ENCODE measurements at places on chromosomes 7 and 10.
A peak's percentile ranks its signal among the peaks of the same experiment; 100 is the strongest.

DNA sequence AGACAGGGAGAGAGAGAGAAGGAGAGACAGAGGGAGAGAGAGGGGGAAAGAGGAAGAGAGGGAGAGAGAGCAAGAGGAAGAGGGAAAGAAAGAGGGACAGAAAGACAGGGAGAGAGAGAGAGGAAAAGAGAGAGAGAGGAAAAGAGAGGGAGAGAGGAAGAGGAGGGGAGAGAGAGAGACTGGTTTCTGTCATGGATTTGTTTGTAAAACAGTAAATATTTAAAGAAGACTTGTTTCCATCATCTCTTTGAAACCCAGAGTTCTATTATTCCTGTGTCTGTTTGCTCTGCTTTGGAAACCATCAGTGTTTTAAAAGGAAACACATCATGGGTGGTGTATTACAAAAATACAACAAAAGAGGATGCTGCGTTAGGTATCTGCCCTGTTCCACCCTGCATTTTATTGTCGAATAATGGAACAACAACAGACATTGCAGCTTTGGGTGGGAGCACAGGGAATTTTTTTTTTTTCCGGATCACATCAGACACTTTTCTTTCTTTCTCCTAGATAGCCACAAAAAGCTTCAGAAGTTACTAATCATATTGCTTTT lies 150.7 kb upstream of the RSU1 start:
- no peak for DNase-seq

DNA sequence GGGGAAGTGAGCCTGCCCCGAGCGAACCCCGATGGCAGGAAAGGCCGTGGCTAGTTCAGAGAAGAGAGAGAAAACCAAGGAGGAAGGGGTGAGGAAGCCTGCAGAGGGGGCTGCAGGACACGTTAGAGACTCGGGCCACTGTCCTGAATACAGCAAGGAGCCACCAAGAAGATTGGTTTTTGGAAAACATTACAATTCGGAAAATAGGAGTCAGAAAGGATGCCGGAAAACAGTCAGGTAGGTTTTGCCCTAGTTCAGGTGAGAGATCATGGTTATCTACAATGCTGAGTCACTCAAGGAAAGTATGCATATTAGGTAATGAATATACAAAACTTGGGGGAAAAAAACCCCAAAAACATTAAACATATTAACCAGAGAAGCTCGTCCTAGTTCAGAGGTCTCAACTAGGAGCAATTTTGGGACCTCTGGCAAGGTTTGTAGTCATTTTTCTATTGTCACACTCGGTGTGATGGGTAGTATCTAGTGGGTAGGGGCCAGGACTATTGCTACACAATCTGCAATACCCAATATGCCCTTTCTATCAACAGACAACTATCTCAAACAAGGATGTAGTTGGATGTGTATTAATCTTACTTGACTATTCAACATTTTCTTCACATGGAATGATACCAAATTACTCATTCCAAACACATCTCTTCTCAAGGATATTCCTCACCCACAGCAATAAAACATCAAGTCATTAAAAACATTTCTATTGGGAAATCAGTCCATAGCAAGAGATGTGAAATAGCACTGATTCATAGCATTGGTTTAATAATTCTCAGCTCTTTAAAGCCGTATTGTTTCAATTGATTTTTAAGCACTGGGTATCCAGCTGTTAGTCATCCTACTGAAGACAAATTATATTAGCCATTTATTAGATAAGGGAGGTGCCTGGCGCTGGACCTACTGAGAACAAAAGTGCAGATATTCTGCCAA lies 74.4 kb upstream of the RSU1 start:
- peak; percentile 58 for DNase-seq

DNA sequence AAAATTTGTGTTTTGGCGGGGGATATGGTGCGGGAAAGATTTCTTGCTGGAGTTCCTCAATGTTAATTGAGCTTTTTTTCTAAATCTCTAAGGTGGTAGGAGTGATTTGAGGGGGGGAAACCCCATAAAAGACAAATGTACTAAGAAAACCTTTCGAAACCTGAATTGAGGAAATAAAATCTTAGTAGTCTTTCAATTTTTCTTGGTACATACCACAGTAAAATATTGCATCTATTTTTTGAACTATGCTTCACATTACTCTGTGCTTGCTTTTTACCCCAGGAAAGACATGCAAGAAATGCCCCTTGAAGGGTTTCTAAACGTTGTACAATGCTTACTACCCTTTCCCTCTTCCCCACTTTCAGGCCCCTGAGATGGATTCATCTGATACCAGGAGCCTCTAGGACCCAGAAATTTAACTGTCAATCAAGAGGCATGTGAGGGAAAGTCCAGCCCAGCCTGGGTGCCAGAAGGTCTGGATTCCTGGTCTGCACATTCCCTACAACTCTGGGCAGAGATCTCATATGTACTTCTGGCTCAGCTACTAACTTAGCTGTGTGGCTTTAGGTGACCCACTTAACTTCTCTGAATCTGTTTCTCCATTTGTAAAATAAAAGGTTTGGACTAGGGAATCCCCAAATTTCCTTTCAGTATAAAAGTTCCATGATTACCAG lies 5.8 kb upstream of the PDCD4 start:
- DNase-seq = no peak

GRCh38 chr10:133178357-133179127 lies 18.5 kb downstream of the KNDC1 start:
- no peak for DNase-seq

- DNase-seq = no peak
Observed at GRCh38 chr7:13897819-13898218, 91.6 kb downstream of the ETV1 start.

GRCh38 chr10:10855151-10855581 lies 162.5 kb upstream of the CELF2 start:
- DNase-seq = no peak

GRCh38 chr7:70512761-70513160 lies 619.2 kb upstream of the GALNT17 start:
- DNase-seq = no peak

- DNase-seq = no peak
Observed at GRCh38 chr10:121235692-121236091, 362.6 kb downstream of the FGFR2 start.

DNA sequence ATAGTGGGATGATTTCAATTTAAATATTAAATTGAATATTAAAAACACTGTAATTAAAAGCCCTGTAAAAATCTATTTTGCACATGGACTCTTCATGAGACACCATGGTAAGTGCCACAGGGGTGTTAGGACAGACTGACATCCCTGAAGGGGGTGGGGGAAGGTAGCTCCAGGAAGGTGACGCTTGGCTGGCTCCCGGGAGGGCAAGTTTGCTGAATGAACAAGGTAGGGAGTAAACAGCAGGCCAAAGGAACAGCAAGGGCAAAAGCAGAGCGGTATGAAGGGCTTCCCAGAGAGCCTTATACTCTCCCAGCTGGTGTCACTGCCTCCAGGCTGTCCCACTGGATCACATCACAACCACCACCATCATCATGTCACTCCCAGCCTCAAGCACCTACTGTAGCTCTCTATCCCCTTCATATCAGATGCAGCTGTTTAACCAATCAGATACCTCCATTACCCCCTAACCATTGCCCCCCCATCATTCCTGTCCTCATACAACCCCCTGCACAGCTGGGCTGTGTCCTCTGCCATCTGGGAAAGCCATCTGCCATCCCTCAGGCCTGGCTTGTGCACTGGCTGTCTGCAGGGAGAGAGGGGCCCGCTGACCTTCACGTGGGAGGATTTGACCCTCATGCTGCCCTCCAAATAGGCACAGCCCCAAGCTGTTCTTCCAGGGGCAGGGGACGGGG lies 19.5 kb downstream of the HSPA12A start:
- no peak for DNase-seq

GRCh38 chr10:116256752-116257259 lies 16.2 kb downstream of the GFRA1 start:
- DNase-seq = no peak

GRCh38 chr7:90396420-90396819 lies 6.8 kb upstream of the CLDN12 start:
- no peak for DNase-seq

DNA sequence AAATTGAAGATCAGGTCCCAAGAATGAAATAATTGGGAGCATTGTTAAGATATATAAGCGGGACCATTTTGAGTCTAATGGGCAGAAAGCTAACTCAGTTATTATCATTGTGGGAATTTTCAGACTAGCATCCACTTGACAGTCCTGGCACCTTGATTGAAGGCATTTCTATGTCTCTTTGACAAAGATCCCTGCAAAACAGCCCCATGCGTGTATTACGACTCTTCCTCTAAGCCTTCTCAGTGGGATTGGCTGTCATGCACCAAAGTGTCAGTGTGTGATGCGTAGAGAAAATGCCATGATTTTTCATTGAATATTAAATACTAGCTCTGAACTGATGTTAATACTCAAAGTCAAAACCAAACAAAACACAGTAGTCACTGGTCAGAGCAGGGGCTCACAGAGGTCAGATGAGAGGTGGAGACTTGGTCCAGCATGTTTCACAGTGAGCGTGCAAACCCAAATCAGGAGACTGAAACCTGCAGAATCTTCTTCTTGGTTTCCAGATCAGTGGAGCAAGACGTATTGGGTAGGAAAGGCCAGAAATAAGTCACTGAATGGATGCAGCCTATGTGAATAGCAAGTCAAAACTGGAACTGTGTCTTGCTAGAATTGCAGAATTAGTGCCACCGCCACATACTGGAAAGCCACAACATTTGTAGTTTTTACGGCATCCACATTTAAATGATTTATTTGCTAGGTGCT lies 303.6 kb upstream of the AKR1E2 start:
- no peak for DNase-seq

DNA sequence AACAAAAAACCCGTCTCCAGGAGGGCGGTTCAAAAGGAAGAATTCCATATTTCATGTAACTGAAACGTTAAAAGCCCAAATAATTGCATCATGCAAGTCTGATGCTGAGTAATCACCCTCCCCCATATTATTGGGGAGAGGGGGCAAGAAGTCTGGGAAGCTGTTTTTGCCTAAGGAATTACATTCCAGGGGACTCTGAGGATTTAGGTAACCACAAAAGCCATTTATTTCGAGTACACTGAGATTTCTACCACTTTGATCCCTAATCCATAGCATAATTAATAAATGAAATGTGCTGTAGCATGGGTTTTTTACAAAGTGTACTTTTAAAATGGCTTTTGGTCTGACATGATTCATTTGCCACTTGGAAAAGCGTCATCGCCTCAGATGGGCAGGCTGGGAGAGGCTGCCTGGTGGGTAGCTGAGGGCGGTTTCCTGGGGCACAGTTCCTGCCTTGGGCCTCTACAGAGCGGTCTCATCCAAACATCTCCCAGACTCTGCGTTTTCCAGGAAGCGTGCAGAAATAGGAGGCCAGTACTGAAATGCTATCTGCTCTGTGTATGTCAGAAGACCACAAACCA lies 106.5 kb downstream of the TCF7L2 start:
- no peak for DNase-seq

DNA sequence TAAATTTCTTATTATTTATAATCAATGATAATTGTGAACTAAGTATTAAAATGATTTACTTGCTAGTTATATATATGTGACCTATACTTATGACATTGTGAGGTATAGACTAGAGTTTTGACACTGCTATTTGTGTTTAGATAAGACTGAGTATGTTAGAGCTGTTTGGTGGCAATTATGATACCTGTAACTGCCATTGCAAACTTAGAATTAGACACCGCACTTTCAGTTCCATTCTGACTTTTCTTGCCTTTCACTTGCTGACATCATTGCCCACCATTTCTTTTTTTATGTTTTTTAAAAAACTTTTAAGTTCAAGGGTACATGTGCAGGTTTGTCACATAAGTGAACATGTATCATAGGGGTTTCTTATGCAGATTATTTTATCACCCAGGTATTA lies 214.5 kb downstream of the MBL2 start:
- DNase-seq = no peak

DNA sequence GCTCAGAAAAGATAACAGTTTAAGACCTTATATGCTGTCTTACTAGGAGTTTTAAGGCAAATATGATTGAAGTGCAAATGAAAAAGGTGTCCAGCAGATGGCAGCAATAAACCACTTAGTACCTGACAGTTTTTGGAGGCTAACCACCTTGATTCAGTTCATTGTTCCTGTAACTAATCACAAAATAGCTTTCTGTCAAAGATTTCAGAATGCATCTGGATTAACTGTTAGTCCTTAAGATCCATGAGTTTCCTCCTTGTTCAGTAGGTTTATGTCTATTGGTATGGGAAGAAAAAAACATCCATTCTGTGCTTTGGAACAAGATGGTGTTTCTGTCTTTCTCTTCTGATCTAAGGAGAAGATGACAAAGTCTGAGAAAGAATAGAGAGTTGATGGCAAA lies 46.6 kb downstream of the CCSER2 start:
- no peak for DNase-seq

DNA sequence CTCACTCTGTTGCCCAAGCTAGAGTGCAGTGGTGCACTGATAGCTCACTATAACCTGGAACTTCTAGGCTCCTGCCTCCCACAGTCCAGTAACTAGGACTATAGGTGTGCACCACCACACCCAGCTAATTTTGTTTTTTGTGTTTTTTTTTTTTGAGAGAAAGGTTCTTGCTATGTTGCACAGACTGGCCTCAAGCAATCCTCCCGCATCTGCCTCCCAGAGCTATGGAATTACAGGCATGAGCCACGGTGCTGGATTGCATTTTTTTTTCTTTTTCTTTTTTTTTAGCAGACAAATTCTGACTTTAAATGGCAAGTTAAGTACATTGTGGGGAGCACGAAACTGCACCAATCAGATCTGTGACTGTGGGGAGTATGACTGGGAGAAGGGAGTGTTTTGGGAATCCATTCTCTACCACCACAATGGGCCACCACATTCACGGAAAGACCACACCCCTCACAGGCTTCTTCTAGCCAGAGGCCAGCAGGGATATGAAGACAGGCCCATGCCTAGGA lies 58.1 kb upstream of the MSMB start:
- DNase-seq = no peak

DNA sequence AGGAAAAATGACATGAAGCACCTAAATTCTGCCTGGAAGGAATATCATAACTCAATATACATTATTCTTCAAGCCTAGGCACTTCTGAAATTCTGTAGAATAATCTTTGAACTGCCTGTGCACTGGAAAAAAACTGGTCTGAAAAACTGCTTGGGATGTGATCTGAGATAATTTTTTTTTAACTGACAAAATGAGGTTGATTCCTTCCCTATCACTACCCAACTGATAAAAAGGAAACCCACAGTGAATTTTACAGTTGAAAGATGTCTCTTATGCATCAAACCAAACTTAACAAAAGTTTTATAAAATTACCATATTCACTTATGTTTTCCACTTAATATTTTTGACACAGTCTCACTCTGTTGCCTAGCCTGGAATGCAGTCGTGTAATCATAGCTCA lies 67.2 kb upstream of the FAM133B start:
- no peak for DNase-seq

DNA sequence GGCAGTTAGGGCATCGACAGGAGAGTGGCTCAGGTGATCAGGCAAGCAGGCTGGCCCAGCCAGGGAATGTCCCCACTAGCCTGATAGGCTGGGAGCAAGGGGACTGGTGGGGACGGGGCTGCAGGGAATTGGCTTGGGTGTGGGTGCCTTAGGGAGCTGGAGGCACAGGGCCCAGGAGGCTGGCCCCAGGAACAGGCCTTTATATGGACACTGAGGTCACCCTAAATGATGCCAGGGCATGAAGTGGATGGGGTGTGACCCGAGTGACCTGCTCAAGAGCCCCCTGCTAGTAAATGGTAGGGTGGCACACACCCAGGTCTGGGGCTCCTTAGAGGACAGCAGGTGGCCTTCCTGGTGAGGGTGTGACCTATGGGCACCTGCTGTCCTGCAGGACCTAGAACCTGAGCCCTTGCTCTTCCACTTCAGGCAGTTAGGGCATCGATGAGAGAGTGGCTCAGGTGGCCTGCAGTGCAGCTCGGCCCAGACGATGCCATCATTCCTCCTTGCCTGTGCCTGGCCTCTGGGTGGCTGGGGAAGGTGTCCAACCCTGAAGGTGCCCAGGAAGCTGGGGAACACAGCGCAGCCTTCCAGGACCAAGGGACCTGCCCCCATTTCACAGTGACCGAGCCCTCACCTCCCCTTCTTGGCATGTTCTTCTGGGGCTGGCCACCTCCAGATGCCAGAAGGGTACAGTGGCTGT lies 51.7 kb upstream of the LEP start:
- no peak for DNase-seq
